ENCODE measurements at places on chromosomes 7 and 10.

DNA sequence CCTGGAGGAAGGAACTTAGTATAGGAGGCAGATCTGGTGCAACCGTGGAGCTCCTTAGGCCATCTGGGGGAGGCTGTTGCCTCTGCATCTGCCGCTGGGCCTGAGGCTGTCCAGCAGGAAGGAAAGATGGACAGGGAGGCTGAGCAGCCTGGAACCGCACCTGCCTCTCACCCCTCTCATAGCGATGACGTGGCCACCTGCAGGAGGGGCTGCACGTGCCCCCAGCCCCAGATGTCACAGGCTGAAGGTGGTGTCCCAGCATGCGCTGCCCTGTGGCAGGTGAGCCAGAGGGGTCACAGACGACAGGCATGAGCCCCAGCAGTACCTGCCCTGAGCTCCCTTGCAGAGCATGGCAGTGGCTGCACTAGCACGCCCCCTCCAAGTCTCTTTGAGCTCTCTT, 283.9 kb downstream of the ACTR3B start:
- DNase-seq: no peak

DNA sequence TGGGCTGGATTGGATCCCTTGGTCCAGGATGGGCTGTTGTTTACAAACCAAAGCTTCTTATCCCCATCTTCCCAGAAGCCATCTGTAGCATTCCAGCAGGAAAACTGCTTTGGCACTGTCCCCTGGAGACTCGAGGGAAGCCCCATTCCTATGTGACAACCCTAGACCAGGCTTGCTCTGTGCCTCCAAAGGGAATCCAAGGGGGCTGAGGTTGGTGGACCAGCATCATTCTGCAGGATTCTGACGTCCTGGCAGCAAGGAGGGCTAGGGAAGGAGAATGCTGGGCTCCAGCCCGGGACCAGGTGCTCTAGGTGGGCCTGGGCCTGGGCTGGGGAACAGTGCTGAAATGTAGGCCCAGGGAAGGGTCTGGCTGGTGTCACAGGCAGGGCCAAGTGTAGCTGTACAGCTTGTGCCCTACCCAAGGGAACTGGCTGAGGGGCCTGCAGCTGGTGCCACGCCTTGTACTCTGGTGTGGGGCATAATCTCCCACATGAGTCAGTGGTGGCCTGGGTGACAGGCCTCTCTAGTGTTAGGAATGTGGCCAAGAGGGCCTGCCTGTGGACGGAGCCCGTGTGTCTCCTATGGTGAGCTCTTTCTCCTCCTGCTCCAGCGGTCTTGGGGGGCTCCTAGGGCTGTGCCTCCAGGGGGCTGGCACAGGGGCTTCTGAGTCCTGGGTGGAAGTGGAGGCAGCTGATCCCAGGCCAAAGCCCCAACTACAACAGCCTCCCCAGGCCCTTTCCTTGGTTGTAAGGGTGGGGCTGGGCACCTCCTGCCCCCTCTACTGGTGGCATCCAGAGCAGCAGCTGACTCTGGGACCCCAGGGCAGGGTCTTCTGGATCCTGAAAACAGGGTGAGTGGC, 25.2 kb downstream of the TRIM8 start:
- peak; percentile 61 for DNase-seq

GRCh38 chr7:44122529-44122928, 819 bp downstream of the POLD2 start:
- DNase-seq: no peak

- DNase-seq: peak; percentile 52
Measured at GRCh38 chr7:40077849-40078248, 56.6 kb downstream of the MPLKIP start.

- DNase-seq: no peak
Measured at GRCh38 chr7:46554688-46555422, 633.8 kb upstream of the IGFBP3 start.

DNA sequence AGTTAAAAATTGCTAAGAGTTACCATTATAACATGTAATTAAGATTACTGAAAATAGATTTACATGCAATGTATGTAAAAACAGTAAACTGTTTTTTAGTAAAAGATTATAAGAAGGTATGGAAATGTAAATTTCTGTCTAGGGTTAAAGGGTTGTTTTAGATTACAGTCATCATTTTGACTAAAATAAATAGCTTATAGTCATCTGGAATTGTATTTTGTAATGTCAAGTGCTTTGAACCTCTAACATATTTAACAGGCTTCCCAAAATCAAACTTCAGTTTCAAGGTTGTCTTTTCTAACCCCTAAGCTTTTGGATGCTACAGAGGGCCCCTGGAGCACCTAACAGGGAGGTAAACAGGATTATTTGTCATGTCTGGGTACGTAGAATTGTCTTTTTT, 35.0 kb upstream of the ZNF746 start:
- no peak for DNase-seq

DNA sequence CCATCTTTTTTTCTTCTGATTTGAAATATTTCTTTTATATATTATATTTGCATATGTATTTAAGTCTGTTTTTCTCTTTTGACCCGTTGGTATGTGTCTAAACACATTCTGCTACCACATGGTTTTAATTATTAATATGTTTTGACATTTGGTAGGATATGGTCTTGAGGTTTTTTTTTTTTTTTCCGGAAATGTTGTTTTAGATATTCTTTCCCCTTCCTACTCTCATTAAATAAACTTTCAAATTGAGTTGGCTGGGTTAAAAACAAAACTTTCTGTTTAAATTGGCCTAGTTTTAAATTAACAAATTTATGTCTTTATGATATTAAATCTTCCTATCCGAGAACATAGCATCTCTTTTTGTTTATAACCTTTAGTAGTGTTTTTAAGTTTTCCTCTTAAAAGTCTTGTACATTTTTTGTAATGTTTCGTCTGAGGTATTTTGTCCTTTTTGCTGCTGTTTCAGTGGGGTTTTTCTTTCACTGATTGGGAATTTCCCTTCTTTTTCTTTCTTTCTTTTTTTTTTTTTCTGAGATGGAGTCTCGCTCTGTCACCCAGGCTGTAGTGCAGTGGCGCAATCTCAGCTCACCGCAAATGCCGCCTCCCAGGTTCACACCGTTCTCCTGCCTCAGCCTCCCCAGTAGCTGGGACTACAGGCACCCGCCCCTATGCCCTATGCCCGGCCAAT, 25.4 kb downstream of the STAM start:
- DNase-seq: no peak

DNA sequence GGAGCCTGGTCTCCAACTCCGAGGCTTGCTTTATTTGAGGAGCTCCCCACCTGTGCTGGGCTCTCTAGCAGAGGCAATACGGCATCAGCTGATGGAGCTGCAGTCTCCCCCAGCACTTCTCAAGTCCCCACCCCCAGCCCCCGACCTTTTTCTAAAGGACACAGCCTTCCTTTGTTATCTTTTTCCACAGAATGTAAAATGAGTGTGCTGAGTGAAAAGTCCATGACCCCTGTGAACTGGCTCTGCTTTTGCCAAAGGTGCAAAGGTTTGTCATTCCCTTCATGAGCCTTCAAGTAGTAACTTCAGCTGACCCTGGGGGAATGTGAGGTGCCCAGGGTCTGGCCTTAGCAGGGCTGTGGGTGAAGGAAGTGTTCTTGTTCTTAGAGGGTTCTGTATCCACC, 25.5 kb downstream of the LRRC4 start:
- DNase-seq: no peak

- DNase-seq: no peak
Measured at GRCh38 chr7:142804728-142805207, 34.0 kb downstream of the PRSS2 start.

GRCh38 chr7:95357623-95358022, 33.3 kb upstream of the PON1 start:
- DNase-seq: no peak

DNA sequence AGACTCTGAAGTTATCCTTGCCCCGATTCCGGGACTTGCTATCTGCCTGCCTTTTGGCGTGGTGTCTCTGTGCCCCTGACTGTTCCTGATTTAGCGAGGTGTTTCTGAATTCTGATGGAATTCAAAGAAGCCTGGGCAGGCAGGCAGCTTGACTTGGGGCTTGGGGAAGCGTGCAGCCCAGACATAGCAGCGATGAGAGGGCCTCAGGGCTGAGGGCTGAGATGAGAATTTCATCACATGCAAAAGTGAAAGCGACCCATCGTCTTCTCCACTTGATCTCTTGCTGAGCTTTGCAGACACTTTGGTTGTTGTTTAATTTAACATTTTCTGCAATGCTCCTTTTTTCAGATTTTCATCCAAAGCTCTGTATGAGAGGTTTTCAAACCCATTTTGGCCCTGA, 57.8 kb downstream of the TCF7L2 start:
- DNase-seq: no peak

- no peak for DNase-seq
Measured at GRCh38 chr10:60708666-60709065, 69.6 kb upstream of the CDK1 start.

- no peak for DNase-seq
Measured at GRCh38 chr10:43234471-43235041, 32.3 kb downstream of the RASGEF1A start.

DNA sequence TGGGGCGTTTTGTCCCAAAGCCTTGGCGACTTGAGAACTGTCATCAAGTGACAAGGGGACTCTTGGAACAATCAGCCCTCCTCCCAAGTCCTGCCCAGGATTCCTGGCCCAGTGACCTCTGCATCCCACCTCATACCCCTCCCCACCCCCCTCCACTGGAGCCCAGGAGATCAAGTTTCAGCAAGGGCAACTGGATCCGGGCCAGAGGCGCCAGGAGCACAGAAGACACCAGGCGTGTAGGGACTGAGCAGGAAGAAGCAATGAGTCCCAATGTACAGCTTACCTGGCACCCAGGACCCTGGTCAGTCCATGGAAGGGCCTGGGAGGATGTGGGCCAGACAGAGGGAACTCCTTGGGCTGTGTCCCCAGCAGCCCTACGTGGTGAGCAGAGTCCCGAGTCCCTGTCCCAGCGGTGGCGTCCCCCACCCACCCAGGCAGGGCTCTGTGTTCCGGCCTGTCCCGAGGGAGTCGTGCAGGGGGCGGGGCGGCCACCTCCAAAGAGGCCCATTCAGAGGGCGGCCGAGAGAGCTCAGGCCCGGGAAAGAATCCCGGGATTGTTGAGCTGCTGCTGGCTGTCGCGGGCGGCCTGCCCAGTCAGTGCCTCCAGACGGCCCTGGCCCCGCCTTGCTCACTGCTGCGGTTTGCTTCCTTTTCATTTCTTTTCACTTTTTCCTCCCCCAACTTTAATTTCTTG, 254.1 kb downstream of the TNS3 start:
- DNase-seq: peak; percentile 90

- no peak for DNase-seq
Measured at GRCh38 chr7:104936546-104936945, 77.5 kb upstream of the KMT2E start.

- DNase-seq: peak; percentile 88
Measured at GRCh38 chr7:16695621-16696237, 49.7 kb downstream of the BZW2 start.

DNA sequence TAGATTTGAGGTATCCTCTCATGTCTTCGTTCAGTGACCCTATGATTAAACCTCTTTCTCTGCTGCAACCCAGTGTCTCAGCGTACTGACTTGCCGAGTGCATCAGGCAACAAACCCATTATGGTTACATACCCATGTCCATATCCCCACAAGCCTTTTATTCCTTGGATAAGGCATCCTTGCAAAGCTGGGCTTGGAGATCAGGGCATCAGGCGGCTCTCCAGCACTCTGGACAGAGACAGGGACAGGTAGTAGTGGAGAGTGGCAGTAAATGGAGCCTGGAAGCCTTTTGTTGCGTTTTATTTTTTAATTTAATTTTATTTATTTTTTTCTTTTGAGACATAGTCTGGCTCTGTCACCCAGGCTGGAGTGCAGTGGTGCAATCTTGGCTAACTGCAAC, 32.0 kb upstream of the NPFFR1 start:
- no peak for DNase-seq

DNA sequence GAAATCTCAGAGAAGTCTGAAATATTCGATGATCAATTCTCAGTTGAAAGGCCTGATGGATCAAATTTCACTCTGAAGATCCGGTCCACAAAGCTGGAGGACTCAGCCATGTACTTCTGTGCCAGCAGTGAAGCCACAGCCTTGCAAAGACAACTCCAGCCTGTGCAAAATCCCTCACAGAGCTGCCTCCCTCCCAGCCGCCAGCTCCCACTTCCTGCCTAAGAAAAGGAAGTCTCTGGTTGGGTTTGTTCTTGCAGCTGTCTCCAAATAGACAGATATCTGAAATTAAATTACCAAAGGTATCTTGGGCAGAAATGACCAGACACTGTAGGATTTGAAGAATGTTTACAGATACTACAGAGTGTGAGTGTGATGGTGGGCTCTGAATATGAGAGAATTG, 43.4 kb upstream of the PRSS58 start:
- DNase-seq: no peak

GRCh38 chr7:71342202-71342601, 210.3 kb downstream of the GALNT17 start:
- no peak for DNase-seq

DNA sequence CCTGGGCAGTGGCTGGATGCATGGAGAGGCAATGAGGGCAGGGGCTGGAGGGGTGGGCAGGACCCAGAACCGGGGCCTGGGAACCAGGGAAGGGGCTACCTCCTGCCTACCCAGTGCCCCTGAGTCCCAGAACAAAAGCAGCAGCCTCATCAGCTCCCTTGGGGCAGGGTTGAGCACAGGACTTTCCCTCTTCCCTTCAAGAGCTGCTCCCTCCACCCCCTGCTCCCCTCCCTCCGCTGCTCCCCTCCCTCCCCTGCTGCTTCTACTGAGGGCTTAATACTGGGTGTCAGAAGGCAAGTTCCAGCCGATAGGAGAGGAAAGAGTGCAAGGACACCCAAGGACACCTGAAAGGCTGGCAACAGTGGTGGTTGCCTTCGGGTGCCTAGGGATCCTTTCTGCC, 28.2 kb upstream of the INMT start:
- no peak for DNase-seq

GRCh38 chr7:108135446-108136190, 5.5 kb upstream of the LAMB4 start:
- DNase-seq: no peak

DNA sequence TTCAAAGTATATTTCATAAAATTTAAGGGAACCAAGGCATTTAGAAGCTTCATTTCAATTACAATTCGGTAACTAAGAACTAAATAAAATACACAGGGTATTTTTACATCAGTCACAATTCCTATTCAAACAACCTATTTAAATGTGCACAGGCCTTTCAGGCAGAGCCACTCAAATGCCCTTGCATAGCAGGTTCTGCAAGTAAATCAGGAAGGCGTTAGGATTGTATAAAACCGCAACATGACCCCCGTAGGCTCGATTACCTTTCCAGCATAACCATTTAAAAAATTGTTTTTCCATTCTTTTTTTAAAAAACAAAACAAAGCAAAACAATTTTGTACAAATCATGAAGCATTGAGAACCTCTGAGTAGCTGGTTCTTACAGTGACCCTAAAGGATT, 289.9 kb upstream of the SP8 start:
- no peak for DNase-seq

GRCh38 chr10:124003871-124004662, 89.3 kb downstream of the CHST15 start:
- DNase-seq: no peak

DNA sequence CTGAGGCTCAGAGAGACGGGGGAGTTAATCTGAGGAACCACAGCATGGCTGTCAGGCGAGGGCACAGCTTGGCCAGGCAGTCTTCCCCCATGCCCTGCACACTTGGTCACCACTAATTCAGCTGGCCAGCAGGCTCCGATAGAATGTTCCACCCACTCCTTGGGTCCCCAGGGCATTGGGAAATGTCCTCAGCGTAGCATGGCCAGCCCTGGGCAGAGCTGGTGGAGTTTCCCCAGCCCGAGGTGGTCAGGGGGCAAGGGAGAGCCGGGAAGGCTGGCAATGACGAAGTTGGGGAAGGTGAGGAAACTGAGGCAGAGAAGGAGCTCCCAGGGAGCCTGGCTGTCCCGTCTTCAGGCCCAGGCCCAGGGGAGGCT, 12.1 kb upstream of the GRIFIN start:
- DNase-seq: peak; percentile 61

- peak; percentile 52 for DNase-seq
Measured at GRCh38 chr7:108372618-108373017, 83.6 kb downstream of the NRCAM start.

Measured in cardiac fibroblast (primary cell).